CD4-positive, alpha-beta memory T cell (primary cell): ENCODE measurements at places on chromosomes 6 and 20. TPM values are rescaled to one million over a fixed set of nuclear protein-coding genes. Genes with fewer than 3 reads are reported as not detected.

The EYA2 gene
- not detected for total RNA-seq

DNA sequence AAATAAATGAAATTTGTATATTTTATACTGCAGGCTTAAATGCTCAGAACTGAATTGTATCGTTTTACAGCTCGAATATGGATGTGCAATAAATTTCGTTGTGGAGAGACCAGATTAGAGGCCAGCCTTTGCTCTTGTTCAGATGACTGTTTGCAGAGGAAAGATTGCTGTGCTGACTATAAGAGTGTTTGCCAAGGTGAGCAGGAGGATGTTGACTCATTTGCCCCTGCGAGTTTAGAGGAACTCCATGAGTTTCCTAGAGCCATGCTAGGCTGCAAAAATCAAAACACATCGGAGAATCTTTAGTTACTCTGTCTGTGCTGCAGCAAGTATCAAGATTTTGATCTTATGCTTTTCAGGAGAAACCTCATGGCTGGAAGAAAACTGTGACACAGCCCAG, 15.4 kb downstream of the ENPP3 start:
- no peak for DNase-seq

- no peak for DNase-seq
Observed at GRCh38 chr6:104955927-104956730, 778 bp upstream of the LIN28B start.

GRCh38 chr20:45771182-45771759, 20.4 kb downstream of the WFDC3 start:
- DNase-seq = peak; percentile 79

DNA sequence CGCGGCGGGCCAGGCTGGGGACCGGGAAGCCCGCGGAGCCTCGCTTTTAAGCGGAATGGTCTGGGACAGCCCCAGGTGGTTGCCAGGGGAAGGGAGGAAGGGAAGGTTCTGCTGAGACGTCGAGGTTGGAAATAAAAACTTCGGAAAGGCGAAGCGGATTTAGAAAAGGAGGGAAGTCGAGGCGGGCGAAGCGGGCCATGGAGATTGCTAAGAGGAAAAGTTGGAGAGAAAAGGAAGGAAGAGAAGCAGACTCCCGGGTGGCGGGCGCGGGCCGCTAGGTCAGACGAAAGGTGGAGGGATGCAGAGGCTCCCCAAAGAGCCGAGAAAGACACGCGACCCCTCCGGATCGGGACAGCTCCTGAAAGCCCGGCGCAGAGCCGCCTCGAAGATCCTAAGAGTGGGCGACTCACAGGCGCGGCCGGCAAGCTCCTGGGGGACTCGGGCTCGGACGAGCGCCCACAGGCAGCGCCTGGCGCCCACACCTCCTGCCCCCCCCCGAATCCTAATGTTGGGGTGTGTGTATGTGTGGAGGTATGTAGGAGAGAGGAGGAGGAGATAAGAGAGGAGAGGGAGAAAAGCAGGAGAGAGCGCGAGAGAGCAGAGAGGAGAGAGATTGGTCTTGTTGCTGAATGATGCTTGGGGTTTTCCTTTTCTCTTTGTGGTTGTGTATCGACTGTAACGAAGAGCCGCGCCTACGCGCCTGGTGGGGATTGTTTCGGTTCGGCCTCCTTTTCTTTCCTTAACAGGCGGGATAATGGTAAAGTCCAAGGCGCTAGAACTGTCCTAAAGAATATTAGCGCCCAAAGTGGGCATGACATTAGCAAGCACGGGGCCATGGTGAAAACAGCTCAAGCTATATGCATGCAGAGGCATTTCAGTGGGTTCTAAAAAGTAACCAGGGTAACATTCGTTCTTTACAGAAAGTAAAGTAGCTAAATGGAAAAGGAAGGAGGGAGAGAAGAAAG, 1.5 kb downstream of the TFAP2B start:
- no peak for DNase-seq

The OPRL1 gene
- total RNA-seq = 1.1 TPM

The DZANK1 gene
- 3.0 TPM for total RNA-seq

The CDSN gene
- total RNA-seq = not detected

DNA sequence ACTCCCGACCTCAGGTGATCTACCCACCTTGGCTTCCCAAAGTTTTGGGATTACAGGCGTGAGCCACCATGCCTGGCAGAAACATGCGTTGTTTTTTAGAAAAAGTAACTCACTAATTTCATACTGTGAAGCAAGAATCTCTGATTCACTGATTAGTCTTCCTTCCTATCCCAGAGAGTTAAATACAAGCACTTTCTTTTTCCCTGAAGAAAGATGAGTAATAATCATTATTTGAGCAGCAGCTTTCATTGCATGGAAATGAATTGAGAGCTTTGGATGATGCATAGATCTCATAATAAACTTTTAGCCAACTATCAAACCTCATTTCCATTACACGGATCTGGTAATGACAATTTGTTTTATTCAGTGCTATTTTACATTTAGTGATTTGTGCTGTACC, 892.5 kb upstream of the EYS start:
- no peak for DNase-seq

DNA sequence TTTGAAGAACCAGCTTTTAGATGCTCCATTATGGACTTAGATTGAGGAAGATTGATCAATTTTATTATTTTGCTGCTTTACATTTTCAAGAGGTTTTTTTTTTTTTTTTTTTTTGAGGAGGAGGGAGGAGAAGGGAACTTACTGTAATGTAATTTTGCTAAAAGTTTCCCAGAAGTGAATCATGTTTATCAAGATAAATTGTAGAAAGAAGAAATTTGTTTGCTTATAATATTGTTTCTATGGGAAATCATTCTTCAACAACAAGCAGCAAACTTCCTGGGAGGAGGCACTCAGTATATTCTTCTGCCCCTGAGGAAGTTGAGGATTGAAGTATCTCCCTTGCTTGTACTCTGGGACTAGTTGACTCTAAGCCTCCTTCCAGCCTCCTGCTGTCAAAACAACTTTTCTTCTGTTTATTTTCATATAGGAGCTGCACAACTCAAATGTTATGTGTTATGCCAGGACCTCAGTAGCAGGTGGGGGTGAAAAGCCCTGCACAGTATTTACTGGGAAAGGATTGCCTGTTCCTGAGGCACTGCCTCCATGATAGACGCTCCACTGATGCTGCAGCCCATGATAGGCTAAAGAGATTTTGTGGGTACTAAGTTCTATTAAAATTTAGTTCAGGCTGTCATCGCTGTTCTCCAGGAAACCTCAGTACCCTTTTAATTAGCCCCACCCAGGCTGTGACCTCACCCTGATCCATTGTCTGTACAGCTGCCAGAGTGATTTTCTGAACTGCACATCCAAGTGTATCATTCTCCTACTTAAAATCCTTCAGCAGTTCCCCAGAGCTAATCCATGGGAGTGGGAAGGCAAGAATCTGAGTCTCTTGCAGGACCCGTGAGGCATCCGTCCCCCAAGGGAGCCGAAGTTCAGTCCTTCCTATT, 51.9 kb downstream of the CARMIL1 start:
- DNase-seq = no peak

- peak; percentile 13 for DNase-seq
Observed at GRCh38 chr6:166097914-166098522, 69.6 kb downstream of the TBXT start.

DNA sequence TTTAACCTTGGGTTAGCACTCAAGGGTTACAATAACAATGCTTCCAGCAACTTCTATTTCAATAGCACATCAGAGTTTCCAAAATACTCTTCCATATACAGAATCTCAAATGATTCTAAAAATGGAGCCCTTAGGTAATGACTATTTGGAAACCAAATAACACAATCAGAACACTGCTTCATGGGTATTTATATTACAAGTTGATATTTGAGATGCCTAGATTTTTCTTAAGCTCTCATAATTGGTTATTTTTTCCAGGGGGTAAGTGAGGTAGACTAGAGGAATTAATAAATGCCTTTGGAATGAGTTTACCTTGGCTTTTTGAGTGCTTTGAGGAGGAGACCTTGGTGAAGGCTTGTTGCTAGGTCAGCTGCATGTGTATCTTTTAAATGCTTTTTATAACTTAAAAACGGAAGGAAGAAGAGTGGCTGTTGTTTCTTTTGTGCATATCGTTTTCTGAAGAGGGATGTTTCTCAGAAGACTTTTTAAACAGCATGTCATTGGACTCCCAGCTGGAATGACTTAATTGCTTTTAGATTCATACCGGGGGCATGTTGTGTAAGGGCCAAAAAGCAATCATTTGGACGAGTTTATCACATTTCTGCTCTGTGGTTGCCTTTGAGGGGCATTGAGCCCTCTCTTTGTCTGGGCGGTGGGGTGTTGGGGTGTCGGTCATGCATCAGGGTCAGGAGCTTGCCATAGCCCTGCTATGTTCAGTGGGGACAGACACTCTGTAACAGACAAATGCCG, 186.0 kb downstream of the DTNBP1 start:
- DNase-seq = no peak

The NELFE gene
- total RNA-seq = 45.8 TPM

DNA sequence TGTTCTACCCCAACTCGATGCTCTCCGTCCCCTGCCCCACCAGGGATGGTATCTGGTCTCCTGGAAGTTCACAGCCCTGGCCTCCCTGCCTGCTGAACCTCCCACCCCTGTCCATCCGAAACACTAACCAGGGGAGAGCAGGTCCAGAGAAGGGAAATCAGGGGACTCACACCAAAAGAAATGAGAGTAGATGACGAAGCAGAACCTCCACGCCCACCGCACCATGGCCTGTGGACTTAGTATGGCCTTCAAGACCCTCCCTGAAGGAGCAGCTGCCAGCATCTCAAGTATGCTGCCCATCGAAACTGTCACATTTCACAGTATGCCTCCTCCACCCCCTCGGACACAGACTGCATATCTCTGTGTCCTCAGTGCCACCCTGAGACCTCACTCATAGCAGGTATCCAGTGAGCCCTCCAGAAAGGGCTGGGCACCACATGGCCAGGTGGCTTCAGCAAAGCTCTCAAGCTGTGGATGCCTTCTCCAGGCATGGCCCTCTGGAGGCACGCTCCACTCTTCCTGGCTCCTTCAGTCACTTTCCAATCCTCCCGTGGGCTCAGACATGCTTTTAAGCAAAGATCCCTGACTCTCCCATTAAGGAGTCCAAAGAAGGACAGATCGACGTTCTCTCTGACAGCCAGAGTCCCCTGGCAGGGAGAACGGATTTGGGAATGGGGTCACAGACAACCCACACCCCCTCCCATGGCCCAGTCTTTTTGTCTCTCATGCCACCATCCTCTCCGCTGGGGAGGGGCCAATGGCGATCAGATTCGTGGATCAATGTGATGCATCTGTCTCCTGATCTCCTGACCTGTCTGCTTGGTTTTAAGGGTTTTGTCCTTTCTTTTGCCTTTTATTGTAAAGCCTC, 158.4 kb downstream of the ANKRD60 start:
- no peak for DNase-seq

The FAM217A gene
- total RNA-seq = not detected
